ENCODE measurements at places on chromosomes 6 and 20. TPM values are rescaled to one million over a fixed set of nuclear protein-coding genes. Genes with fewer than 3 reads are reported as not detected.

The BPI gene
- 0.10 TPM for polyA plus RNA-seq

The ACSS1 gene
- polyA plus RNA-seq: 0.61 TPM

The PRKN gene
- polyA plus RNA-seq: 1.2 TPM

The TLDC2 gene
- 0.20 TPM for polyA plus RNA-seq

The METTL24 gene
- not detected for polyA plus RNA-seq

The C6orf118 gene
- polyA plus RNA-seq: not detected

The CLPSL2 gene
- polyA plus RNA-seq: not detected

The TPX2 gene
- polyA plus RNA-seq: 37.7 TPM

DNA sequence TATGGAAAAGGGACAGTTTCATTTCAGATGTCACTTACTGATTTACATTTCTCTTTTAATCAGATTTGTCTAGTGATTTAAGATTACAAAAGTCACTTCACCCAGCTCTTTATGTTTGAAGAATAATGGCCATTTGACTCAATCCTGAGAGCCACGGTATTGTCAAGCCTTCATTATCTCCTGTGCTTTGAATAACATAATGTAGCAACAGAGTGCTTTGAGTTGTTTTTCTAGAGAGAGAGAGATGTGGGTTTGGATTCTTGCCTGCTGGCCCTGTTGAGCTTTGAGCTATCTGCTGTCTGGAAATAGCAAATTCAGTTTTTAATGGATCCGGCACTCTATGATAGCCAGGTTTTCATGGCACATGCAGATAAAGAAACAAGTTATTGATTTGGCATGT is 478.4 kb upstream of the SOX4 start:
- peak; percentile 30 for DNase-seq

- no peak for DNase-seq
These were observed 108.2 kb downstream of the THBS2 start for GRCh38 chr6:169145496-169145895.

DNA sequence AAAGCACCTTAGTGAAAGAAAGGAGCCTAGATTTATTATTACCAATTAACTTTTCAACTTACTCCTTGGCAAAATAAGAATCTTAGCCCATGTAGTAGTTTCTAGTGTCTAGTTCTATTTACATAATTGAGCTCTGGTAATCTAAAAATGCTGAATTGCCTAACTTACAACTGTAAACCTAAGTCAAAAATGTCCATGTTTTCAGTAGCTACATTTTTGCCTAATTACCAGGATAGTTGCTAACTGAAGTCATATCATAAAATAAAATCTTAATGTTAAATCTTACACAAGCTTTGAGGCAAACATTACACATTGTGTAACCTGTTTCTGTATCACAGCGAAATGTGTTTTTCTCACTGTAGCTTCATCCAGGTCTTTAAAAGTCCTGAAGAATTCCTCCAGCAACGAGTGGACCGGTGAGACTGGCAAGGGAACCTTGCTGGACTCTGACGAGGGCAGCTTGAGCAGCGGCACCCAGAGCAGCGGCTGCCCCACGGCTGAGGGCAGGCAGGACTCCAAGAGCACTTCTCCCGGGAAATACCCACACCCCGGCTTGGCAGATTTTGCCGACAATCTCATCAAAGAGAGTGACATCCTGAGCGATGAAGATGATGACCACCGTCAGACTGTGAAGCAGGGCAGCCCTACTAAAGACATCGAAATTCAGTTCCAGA is 7.6 kb upstream of the CLDN20 start:
- DNase-seq: no peak

- DNase-seq: peak; percentile 81
These were observed 619 bp downstream of the RREB1 start for GRCh38 chr6:7108196-7108963.

GRCh38 chr6:33199687-33200218 is 712 bp downstream of the RXRB start:
- peak; percentile 76 for DNase-seq

GRCh38 chr6:18997375-18997826 is 610.3 kb downstream of the RNF144B start:
- peak; percentile 71 for DNase-seq

DNA sequence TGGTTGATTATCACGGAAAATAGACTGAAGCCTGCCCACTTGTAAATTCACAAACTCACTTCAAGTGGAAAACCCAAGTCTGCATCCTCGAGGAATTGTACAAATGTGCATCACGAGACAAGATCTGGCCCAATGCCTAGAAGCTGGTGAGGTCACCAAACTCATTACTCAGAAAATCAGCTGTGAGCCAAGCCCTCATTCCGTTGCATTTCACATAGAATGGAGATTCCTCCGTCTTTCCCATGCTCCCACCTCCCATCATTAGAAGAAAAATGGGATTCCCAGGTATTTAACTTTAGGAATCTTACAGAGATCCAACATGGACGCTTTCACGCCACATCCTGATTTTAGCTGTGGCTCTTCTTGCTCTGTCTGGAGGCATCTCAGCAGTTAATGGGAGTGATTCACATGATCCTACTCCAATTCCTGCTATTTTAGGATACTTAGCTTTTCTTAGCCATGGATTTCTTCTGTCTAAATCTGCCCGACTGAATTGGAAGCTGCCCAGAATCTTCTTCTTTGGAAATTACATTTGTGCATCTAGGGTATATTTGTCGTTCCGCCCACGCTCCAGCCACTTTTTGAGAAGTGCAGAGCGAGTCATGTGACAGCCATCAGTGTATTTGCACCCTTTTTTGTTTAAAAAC is 68.7 kb upstream of the STMND1 start:
- DNase-seq: peak; percentile 97

GRCh38 chr6:51108563-51109234 is 290.0 kb downstream of the TFAP2B start:
- DNase-seq: no peak

DNA sequence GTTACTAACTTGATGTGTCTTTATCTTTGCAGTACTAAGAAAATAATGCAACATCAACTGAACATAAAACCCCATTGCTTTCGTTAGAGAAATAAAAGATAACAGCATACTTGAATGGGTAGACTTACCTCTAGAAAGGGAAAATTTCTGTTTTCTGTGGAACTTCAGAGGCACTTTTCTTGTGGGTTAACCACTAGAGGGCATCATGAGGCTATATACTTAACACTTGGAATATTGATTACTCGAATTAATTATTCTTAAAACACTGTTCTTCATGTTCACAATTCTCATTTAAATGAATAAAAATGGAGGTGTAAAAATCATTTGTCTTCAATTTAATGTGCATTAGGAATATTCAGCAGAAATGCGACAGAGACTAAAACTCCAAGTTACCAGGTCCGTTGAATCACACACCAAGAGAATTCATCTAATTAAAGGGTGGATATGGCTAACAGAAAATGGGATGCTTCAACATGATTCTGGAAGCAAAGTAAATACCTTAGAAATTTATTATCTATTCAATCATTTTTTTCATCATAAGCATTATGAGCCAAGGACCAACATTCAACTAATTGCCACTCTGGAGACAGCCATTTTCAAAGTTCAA is 330.8 kb upstream of the PREP start:
- peak; percentile 70 for DNase-seq

GRCh38 chr6:150145830-150146229 is 3.0 kb downstream of the PPP1R14C start:
- DNase-seq: no peak

- DNase-seq: no peak
These were observed 111.9 kb upstream of the FOXQ1 start for GRCh38 chr6:1200081-1200408.

DNA sequence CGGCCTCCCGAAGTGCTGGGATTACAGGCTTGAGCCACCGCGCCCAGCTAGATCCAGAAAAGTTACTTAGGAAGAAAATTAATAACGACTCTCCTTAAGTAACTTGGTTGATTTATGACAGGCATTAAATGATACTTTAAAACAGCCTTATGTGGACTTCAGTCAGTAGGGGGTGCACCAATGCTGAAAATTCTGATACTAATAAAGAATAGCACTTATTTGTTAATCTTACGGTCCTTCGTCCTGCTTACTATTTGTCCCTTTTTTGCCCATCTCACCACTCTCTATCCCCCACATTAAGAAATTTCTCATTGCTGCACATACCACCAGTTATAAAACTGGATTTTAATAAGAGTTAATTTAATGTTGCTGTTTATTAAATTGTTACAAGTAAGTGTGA is 12.7 kb upstream of the PRELID3B start:
- DNase-seq: peak; percentile 50

DNA sequence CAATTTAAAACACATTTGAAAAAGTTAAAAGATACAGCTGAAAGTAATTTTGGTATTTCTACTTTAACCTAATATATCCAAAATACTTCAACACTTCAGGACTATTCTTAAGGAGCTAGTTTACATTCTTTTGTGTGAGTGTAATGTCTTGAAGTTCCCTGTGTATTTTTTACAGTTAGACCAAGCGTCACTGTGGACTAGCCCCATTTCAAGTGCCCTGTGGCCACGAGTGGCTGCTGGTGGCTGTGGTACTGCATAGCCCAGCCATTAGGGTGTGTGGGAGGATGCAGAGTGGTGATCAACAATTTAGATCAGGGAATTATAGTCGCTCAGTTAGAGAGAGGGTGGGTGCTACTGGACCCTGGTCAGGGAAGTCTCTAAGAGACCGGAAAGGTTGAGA is 869 bp upstream of the CST5 start:
- peak; percentile 6 for DNase-seq

GRCh38 chr6:36361071-36361470 is 24.4 kb upstream of the BNIP5 start:
- DNase-seq: no peak

DNA sequence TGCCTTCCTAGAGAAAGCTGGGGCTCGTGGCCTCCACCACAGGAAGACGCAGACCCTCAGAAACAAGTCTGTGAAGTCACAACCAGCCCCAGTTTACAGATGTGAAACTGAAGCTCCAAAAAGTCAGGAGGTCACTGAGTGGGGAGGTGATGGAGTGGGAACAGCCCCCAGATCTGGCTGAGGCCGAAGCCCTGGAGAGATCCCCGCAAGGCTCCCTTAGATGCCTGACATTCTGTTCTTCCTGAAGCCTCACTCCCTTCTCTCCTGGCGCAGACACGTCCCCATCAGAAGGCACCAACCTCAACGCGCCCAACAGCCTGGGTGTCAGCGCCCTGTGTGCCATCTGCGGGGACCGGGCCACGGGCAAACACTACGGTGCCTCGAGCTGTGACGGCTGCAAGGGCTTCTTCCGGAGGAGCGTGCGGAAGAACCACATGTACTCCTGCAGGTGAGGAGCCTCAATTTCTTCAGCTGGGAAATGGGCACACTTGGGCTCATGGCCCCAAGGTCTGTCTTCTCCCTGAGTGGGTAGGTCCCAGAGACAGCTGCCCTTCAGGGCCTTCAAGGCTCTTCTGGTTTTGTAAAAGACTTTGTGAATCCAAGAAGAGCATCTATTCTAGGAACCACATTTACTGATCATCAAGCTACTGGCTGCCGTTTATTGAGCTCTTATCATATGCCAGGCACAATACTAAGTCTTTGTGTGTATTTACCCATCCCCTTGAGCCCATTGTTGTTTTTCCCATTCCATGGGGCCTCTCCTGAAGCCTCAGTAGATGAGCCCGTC is 50.5 kb downstream of the HNF4A start:
- no peak for DNase-seq

GRCh38 chr6:88124925-88125557 is 41.1 kb downstream of the CNR1 start:
- DNase-seq: no peak

GRCh38 chr6:1962201-1962600 is 283.2 kb downstream of the GMDS start:
- DNase-seq: peak; percentile 3

GRCh38 chr6:42453654-42454427 is 2.1 kb upstream of the TRERF1 start:
- peak; percentile 85 for DNase-seq

GRCh38 chr6:72386324-72386723 is 235.5 kb upstream of the KCNQ5 start:
- DNase-seq: peak; percentile 23

GRCh38 chr6:93453956-93454355 is 34.6 kb upstream of the EPHA7 start:
- no peak for DNase-seq

DNA sequence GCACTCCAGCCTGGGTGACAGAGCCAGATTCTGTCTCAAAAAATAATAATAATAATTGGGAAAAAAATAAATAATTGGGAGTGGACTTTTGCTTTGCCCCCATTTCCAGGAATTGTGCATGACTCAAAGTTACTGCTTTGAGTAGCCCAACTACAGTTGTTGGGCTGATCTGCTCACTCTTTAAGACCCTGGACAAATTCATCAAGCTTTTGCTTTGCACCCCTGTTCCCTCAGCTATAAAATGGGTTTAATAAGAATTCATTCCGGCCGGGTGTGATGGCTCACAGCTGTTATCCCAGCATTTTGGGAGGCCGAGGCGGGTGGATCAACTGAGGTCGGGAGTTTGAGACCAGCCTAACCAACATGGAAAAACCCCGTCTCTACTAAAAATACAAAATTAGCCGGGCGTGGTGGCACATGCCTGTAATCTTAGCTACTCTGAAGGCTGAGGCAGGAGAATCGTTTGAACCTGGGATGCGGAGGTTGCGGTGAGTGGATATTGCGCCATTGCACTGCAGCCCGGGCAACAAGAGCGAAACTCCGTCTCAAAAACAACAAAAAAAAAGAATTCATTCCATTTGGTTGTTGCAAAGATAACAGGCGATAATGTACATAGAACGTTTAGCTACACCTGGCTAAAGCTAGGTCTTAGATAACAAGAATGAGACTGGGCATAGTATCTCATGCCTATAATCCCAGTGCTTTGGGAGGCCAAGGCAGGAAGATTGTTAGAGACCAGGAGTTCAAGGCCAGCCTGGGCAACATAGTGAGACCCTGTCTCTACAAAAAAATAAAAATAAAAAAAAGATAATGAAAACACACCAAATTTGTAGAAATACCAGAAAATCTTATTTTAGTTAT is 87.9 kb upstream of the ZNF217 start:
- DNase-seq: no peak

DNA sequence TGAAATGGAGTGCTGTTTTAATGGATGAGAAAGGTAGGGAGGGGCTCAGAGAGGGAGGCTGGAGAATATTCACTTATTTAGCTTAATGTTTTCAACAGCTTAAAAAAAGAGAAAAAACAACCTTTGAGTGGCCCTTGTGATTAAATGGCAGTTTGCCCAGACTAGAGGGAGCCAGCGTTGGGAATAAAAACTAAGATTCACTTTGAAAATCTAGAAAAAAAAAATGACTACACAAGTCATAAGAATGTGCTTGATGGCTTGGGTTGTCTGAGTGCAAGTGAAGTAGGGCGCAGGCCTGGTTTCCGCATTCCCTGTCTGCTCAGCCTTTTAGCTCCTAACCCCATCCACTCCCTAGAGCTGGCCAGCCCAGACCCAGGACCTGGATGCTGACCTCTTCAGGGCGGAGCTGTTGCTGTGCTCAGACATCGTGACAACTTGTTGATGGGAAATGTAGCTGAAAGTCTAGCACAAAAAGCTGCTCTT is 28.9 kb downstream of the UTRN start:
- peak; percentile 62 for DNase-seq

DNA sequence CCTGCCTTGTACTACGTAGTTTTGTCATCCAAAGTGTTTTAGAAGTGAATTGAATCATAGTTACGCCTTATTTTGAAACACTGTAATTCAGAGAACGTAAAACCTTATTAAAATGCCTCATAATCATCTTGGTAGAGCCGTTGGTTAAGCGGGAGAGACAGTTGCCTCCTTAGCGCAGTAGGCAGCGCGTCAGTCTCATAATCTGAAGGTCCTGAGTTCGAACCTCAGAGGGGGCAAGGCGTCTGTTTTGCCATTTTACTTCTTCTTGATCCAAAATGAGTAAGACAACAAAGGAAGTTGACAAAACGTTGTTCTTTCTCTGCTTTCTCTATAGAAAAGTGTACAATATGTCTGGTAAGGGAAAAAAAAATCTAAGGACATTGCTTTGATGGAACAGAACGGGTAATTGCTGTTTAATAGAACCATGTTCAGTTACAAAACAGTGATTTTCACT is 20.7 kb upstream of the TRIM27 start:
- DNase-seq: peak; percentile 80

GRCh38 chr6:132715204-132715603 is 1.3 kb upstream of the VNN1 start:
- peak; percentile 87 for DNase-seq
